DMS 273 treated with DMSO at 0.1 percent for 48 hours (cell line): ENCODE measurements at places on chromosomes 4 and X.

DNA sequence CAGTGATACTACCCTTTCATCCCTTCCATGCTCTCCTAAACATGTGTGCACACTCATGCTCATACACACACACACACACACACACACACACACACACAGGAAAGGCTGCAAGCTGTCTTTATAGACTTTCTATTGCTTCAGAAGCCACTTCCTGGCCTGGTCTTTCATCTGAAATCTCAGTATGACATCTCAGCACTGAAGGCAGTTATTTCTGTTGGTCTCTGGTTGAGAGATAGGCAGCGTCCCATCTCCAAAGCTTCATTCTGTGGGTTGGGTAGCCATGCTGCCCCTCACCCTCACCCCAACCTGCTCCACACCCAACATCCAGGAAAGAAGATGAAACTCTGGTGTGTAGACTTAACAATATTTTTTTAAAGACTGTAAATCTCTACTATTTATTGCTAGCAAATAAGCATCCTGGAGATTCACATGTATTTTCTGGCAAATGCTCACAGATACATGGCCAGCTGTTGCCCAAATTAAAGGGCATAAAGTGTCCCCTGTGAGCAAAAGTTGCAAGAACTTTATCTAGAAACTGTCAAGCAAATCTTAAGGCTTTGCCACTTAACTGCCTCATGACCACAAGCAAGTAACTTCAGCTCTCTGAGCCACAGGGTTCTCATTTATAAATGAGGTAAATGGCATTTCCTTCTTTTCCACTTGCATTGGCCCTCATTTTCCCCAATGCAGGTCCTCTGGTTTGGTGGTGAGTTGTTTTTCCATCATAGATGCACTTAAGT is 189.8 kb upstream of the AFF2 start:
- no peak for DNase-seq

DNA sequence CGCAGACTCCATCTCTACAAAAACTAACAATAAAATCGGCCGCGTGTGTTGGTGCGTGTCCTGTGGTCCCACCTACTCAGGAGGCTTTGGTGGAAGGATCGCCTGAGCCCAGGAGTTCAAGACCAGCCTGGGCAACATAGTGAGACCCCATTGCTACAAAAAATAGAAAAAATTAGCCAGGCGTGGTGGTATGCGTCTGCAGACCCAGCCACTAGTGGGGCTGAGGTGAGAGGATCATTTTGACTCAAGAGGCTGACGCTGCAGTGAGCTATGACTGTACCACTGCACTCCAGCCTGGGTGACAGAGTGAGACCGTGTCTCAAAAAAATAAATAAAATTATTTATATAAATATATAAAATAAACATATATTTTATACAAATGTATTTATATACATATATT is 22.3 kb downstream of the ASMTL start:
- DNase-seq: no peak

DNA sequence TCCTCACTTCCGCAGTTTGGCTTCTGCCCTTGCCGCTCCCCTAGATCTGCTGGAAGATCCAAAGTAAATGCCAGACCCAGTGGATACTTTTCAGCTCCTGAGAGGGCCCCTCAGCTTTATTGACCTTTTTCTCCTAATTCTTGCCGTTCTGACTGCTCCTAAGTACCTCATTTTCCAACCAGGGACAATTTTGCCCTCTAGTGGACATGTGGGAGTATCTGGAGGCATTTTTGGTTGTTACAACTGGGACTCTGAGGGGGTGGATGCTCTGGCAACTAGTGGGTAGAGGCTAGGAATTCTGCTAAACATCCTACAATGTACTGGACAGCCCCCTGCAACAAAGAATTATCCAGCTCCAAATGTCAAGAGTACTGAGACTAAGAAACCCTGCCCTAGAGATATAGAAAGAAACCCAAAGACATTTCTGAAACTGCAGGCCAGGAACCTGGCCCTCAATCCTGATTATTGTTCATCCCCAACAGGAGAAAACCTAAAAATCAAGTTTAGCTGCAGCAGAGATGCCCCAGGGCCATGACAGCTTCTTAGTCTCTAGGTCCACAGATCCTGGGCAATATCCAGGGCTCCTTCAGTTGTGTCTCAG is 3.4 kb downstream of the TEX13B start:
- DNase-seq: no peak

- DNase-seq: no peak
Measured at GRCh38 chrX:31440546-31440945, 368.7 kb upstream of the FTHL17 start.

DNA sequence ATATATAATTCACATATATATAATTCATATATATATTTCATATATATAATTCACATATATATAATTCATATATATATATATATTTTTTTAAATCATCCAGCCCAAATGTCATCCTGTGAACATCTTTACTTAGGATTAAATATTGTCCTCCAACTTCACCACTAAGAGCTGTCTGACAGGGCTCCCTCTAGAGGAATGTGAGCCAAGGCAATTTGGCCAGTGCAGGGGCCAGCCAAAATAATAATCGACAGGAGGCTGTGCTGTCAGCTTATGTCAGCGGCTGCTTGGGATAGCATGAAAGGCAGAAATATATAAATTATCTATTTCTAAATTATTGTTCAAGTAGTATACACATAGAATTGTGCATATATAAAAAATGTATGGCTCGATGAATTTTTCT is 29.5 kb downstream of the EGFL6 start:
- no peak for DNase-seq

- DNase-seq: no peak
Measured at GRCh38 chrX:144075432-144075831, 191.6 kb downstream of the UBE2NL start.

DNA sequence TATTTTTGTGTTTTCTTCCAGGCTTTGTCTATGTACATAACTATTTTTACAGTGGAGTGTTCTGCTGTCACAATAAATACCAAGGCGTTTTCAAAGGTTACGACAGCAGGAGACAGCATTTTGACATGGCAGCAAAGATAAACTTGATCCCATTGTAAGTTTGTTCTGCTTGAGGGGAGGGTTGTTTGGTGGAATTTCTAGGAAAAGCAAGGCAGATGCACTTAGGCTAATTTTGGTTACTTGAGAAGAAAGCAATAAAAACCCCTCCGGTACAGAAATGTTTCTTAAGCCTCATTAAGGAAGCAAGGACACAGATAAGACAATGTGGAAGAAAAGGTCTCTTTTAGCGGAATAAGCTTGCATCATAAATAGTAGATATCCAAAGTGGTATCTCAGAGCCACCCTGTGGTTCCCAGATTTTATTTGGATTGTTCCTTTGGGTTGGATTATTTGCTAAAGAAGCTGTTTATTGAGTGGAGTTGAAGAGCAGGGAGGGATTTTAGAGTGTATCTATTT is 54.3 kb downstream of the CLCN5 start:
- no peak for DNase-seq

DNA sequence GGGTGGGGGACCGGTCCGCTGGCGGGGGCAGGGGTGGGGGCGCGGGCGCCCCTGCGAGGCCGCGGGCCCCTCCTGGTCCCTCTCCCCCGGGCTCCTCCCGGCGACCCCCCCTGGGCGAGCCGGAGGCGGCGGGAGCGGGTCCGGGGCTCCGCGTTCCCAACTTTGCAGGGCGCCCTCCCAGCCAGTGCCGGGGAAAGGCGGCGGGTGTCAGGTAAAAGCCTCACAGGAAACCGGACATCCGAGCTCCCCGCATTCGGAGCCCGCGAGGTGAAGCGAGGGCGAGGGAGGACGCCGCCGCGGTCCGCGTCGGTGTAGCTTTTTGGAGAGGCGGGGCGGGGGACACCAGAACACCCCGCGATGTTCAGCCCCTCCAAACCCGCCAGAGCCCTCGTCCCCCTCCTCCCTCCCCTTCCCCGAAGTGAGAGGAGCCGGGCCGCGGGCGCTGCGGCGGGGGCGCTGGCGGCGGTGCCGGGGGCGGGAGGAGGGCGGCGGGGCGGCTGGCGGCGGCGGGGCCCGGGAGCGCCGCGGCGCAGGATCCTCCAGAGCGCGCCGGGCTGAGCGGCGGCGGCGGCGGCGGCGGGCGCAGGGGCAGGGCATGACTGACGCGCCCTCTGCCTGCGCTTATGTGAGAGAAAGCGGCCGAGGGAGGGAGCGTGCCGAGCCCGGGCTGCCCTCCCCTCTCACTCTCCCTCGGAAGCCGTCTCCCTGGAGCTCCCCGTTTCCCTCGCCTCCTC is at the start of gene VEGFC:
VEGFC (minus strand) TSS at position 597 of the 734 bp plus-strand sequence. CDS start 611 bp downstream, outside the sequence.
- DNase-seq: no peak

DNA sequence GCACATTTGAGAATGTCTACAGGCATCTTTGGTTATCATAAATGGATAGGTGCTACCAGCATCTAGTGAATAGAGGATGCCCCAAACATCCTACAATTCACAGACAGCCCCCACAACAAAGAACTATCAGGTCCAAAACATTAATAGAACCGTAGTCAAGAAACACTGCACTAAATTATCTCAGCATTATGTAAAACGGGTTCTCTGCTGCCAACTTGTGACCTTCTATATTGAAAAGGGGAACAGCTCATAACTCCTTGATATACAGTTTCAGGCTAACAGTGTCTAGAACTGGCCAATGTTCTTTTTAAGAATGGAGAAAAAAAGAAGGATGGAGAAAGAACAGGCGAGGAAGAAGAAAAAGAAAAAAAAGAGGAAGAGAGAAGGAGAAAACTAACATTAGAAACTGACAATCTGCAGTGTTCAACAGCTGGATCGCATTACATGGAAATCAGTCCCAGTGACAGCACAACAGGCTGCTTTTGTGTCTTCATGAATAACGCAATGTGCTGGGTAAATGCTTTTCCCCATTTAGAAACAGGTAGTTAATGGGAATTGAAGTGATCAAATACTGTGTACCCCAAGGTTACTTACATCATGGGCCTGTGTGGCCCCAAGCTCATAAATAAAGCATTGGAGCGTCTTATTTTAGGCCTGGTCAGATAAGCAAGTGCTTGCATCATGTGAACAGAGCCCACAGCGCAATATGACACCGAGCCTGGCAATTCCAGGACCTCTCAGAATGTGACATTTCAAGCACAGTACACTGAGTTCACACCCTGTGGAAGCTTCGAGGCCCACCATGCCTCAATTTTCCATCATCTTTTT is 339.5 kb downstream of the DHX15 start:
- no peak for DNase-seq

GRCh38 chr4:182556580-182556979 is 313.4 kb downstream of the TENM3 start:
- no peak for DNase-seq

DNA sequence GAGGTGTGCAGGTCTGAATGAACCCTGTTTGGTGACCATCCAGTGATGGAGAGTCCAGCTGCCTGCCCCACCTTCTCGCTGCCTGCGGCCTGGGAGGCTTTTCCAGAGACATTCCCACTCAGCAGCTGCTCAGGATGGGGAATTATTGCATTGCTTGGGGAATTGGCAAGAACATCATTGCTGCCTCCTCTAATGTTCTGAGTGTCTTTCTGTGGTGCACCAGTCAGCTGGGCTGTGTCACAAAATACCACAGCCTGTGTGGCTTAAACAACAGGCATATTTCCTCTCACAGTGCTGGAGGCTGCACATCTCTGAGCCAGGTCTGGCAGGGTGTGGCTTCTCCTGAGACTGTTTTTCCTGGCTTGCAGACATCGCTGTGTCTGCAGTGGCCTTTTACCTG is 86.8 kb upstream of the AFAP1 start:
- DNase-seq: no peak

GRCh38 chr4:26441102-26441501 is 49.2 kb downstream of the CCKAR start:
- DNase-seq: no peak

GRCh38 chrX:15471028-15471427 is 22.1 kb downstream of the PIR start:
- DNase-seq: peak; percentile 36

- DNase-seq: no peak
Measured at GRCh38 chr4:103032574-103032973, 13.1 kb upstream of the SLC9B1 start.

DNA sequence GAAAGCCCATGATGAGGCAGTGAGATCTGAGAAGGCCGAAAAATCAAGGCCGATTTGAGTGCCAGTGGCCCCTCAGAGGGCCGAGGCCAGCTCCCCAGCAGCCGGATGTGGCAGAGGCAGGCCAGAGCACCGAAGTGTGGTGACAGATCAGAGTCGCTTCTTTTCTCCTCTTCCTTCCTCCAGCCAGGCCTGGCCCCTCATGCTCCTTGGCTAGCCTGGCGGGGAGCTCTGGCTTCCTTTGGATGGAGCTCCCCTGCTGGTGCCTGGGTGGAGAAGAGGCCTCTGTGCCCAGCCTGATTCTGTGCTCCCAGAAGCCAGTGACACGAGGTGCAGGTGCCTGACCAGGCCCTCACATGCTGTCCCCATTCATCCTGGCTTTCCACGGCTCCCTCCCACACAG is 127.2 kb upstream of the PABPC4L start:
- DNase-seq: no peak

DNA sequence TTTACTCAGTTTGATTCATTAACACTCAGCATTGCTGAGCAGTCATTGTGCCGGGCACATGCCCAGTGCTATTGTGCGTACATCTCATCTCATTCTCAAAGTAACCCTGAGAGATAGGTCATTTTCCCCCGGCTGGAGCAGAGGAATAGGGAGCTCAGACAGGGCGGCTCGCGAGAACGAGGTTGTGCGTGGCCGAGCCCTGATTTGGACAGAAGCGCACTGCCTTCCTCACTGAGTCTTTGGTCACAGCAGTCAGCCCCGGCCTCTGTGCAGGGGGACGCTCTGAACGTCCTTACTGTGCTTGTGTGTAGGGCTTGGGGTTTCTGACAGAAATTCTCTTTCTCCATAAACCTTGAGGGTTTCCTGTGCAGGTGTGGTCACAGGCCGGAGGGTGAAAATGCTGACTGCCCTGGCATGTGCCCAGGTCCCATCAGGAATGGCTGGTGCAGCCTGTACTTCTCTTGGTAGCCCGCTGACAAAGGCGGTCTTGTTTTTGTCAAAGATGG is 39.5 kb downstream of the NOP14 start:
- DNase-seq: no peak

DNA sequence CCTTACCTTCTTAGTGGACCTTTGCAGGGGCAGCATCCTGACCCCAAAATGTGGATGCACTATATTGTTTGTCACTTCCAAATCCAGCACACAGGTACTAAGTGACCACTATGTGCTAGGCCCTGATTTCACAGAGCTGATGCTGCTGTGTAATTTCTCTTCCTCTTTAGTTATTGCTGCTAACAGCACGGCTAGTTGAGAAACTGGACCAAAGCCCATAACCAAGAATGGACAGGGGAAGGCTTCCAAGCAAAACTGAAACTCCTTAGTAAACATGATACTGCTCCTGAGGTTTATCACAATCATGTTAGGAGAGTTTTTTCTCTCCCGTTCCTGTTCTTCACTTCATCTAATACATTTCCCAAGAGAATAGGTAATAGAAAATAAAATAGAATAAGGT is 172.9 kb upstream of the TTC29 start:
- DNase-seq: no peak

DNA sequence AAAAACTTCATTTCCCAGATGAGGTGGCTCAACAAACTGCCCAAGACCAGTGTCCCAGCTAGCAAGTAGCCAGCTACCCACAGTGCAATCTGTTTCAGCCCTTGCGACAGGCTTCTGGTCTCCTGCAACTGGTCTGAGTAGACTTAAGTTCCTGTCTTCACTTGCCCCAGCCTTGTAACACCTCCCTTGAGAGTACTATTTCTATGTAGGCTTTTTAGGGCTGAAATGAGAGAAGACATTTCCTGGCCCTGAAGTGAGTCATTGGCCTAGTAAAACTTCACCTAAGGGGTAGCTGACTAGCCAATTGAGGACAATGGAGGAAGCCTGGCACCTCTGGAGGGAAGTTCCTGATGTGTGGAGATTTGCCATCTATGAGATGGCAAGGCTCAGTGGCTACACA is 80.1 kb upstream of the STIM2 start:
- DNase-seq: no peak

GRCh38 chrX:23031600-23031999 is 31.8 kb downstream of the DDX53 start:
- no peak for DNase-seq

- no peak for DNase-seq
Measured at GRCh38 chrX:9196961-9197640, 163.2 kb upstream of the FAM9B start.
